ENCODE measurements at places on chromosomes 6 and 20.
A peak's percentile ranks its signal among the peaks of the same experiment; 100 is the strongest.

DNA sequence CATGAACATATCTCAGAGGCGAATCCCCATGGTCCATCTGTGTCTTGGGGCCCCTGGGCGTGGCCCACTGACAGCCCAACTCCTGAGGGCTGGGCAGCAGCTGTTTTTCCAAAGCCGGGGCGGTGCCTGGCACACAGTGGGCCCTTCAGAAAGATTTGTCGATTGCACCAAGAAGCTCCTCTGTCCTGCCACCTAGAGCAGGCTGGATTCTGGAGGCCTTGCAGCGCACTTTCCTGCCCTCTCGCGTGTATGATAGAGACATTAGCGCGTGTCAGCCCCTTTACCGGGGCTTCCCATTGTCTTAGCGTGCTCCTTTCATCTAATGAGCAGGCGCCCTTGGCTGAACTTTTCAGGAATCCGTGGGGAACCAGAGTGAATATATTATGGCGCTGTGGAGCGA is 45.4 kb downstream of the CDH4 start:
- no peak for DNase-seq

DNA sequence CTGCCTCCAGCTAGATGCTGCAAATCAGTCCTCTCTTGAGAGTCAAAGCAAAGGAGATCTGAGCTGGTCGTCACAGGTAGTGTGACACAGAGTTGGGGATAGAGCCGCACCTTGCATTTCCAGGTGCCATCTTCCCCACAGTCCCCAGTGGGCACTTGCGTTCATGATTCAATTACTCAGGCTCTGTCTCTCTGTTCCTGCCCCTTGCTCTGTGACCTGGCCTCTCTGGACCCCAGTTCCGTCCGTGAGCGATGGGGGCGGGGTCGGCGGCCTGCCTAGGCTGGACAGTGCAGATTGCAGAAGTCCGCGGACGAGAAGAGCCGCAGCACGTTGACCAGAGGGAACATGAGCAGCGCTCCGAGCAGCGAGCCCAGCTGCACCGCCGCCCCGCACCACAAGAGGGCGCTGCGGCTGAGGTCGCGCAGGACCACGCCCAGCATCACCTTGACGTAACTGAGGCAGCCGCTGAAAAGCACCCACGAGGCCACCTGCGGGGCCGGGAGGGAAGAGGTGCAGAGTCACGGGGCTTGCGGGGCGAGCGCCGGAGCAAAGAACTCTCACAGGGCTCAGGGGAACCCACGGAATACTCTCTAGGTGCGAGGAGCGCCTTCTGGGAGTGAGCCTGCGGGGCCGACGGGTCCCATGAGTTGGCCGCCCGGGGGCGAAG is 7.4 kb downstream of the SLC52A3 start:
- DNase-seq = peak; percentile 51

DNA sequence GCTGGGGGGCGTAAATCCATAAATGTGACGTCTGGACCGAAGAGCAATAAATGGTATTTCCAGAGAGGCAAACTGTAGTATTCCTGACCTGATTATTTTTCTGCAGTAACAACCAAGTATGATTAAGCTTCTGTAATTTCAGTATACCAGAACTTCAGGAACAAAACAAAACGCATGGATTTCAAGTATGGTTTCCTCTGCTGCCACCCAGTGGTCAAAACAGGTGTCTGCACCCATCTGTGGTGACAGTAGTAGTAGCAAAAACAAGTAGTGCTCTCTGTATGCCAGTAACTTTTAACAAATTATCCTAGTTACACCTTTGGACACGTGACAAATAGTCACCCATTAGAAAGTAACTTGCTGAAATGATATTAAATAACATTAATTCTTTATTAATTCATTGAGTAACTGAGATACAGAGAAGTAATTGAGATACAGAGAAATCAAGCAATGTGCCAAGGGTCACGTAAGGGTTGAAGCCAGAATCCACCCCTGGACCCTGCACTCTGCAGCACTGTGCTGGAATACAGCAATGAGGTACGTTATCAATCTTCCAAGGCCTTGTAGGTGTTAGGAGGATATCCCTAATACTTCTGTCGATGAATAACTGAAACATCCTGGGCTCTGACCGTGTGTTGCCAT is 7.9 kb downstream of the CALHM4 start:
- DNase-seq = peak; percentile 55

DNA sequence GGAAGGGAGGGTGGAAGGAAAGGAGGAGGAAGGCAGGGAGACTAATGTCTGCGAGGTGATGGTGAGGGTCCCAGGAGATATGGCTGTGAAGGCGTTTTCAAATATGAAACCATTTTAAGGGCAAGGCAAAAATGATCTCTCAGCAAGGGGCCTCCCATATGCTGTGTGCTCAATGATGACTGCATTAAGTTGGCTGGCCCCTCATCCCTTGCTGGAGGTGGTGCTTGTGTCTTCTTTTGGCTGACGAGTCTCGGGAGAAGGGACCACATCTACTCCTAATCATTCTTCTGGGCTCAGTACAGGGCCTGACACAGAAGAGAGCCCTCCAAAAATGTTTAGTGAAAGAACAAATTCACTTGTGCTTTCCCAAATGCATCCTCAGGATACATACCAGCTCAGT is 23.0 kb upstream of the MRPS18A start:
- no peak for DNase-seq

DNA sequence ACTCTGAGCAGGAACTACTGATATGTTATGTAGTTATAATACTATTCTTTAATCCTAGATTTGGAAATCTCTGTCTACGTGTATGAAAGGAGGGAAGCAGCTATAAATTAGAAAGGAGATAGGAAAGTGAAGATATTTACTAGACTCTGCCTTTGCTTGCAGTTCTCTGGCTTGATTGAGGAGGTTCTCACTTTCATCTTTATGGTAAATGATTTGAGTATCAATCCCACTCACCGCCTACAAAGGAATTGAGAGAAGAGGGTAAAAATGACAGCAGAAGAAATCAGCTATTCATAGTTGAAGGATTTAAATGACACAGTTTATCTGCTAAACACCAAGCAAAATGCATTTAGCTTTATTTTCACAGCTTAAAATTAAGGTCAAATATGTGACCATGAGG is 67.3 kb downstream of the FAM229B start:
- DNase-seq = no peak

GRCh38 chr6:30013291-30013922 is 47.7 kb upstream of the POLR1H start:
- no peak for DNase-seq

DNA sequence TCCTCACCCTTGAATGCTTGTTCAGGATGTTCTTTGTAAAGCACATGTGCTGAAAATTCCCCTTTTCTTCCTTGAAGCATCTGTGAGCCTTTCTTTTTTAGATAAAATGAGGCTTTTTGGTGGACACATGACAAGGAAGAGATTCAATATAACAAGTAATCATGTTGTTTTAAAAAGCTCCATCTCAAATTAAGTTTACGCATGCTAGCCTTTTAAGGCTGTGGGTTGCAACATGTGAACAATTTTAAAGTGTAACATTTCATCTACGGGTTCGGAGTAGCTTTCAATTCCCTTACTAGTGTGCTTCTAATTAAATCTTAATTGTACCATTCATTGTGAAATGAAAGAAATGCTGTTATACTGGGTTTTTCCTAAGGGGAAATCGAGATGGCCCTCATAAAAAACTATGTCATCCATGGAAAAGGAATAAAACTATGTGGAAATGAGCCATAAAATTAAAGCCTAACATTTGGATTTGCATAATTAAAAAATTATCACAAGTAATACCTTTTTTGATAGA is 19.3 kb upstream of the OSTM1 start:
- no peak for DNase-seq

DNA sequence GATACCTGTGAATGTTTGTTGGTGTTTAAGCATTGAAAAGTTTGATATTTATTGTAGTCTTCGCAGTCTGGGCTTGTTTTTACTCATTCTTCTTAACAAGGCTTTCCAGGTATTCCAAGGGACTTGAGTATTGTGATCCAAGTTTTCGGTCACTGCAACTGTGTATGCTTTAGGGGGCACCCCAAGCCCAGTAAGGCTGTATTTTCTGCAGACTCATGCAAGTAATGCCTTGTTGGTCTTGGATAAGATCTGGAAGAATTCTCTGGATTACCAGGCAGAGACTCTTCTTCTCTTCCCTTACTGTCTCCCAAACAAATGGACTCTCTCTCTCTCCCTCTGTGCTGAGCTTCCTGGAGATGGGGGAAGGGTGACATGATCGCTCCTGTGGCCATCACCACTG is 82.1 kb downstream of the RFPL4B start:
- DNase-seq = no peak

- no peak for DNase-seq
These were observed 11.8 kb upstream of the FERMT1 start for GRCh38 chr20:6134592-6134991.

- DNase-seq = no peak
These were observed 42.9 kb downstream of the RIOK1 start for GRCh38 chr6:7432391-7433120.

DNA sequence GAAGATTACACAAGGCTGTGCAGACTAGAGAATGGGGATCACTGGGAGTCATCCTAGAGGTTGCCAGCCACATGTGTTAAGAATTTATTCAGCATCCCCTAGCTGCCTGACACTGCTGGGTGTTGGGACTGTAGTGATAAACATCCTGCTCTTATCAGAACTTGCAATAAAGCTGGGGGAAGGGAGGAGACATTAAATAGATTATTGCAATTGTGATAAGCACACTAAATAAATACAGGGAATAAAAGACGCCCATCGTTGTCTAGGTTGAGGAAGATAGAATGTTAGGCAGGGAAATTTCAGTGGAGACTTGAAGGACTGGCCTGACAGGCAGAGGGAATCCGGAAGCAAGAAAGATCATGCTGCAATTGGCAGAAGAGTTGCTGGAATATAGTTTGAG is 33.2 kb upstream of the TRAM2 start:
- DNase-seq = no peak
